ENCODE measurements at places on chromosomes 16 and 17.

DNA sequence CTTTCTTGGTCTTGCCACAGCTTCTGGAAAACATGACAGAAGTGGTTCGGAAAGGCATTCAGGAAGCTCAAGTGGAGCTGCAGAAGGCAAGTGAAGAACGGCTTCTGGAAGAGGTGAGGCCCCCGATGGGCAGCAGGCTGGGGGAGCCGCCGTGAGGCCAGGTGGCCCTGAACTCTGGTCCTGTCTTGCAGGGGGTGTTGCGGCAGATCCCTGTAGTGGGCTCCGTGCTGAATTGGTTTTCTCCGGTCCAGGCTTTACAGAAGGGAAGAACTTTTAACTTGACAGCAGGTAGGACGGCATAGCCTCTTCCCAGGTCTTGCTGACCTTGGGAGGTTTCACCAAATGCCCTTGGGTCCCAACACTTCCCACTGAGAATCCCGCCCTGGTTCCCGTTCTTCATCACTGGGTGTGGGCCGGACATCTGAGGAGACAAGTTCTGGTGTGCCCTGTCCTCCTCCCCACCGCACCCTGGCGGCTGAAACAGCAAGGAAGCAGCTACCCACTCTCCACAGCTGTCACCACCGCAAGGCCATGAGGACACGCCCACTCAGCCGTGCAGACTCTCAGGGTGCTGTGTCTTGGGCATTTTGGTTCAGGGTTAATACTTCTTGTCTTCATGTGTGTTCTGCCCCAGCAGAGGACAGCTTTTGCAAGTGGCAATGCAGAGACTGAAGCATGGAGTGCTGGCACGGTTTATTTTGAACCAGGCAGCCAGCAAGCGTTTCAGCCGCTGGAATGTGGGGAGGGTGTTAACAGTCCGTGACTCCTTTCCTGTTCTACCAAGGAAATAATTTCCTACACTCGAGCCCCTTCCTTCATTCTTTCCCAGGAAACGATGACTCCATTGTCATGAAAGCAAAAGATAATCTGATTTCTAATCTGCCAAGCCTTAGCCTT is 21.4 kb downstream of the NTAN1 start:
- no peak for DNase-seq

- no peak for DNase-seq
Observed at GRCh38 chr16:87647431-87648185, 45.3 kb downstream of the JPH3 start.

DNA sequence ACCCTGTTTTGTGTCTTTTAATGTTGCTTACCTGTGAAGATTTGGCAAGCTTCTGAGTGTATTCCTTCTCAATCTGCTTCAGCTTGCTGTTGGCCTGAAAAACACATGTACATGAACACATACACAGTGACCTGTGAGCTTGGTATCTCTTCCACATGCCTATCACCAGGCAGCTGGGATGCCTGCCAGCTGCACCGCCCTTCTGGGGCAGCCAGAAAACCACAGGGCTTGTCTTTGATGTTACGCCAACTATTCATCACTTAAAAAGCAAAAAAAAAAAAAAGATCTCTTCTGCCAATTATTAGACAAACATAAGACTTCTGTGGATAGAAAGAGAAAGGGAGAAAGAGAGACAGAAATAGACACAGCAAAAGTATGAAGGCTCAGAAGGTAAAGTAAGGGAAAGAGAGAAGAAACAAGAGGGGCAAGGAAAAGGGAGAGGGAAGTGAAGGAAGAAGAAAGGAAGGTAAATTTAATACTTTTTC is 189.2 kb upstream of the AXIN2 start:
- peak; percentile 82 for DNase-seq

DNA sequence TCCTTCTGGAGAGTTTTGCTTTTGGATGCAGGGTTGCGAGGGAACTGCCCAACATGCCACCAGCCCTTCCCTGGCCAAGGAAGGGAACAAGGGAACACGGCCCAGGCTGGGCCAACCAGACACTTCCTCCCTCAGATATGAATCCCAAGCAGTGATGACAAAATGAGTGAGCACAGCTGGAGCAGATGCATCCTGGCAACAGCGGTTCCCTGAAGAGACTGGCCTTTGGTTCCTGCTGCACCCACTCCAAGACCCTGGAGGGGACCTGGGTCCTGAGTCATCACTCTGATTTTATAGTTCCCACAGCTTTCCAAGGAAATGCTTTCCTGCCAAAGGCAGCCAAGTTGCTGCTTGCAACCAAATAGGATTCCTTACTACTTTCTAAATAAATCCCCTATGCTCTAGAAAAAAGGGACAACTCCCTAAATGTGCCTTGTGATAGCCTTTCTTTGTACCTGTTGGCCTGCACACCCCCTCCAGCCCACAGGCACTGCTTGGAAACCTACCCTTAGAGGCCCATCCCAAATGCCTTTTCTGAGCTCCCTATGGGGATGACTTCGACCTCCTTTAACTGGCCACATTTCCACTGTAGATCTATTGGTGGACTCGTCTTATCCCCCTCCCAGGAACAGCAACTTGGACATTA is 5.3 kb downstream of the ST3GAL2 start:
- DNase-seq: no peak

Data from NCI-H1105 treated with DMSO at 0.1 percent for 48 hours (cell line).